Breast epithelium (tissue), 4 donors: ENCODE measurements at places on chromosomes 6 and 20.

DNA sequence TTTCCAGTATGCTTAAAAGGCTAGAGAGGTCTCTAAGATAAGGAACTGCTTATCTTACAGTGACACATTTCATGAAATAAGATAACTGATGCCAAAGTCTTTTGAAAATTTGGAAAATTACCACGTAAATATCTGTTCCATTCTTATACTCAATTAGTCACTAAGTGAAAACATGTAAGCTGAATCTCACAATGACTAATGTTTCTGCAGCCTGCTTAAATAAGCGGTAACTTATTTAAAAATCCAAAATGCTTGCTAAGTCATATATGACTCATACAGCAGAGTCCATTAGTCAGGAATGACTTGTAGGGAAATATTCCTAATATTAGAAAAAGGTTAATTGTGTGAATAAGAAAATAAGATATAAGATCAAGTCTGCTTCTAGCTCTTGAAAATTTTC, 27.8 kb upstream of the LGSN start:
- no peak for DNase-seq

DNA sequence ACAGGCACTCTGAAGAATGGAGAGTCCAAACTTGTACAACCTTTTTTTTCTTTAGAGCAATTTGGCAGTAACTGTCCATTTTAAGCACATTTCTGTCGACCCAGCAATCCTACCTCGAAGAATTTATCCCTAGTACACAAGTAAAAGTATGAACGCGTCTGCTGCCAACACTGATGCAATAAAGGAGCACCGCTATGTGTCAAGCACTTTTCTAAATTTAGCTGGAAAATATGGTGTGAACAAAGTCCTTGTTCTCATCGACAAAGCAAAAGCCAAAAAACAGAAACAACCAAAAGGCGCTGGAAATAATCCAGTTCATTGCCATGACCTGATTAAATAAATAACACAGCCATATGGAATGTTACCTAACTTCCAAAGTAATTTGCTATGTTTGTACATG, 1.1 kb downstream of the DPM1 start:
- no peak for DNase-seq

DNA sequence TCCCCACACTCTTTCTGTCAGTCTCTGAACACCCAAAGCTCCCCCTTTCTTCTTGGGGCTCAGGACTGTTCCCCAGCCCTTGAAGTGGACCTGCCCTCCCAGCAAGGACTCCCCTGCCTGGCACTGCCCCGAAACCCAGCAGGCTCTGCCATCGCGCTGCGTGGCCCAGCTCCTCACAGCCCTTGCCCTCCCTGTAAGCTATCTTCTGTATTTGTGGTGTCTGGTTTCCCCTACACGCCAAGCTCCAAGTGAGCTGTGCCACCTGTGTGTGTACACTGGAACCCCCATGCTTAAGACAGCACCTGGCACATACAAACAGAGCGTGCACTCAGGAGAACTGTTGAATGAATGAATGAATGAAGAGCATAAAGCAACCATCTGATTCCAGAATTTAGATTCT, 57.7 kb downstream of the TMEM242 start:
- no peak for DNase-seq

DNA sequence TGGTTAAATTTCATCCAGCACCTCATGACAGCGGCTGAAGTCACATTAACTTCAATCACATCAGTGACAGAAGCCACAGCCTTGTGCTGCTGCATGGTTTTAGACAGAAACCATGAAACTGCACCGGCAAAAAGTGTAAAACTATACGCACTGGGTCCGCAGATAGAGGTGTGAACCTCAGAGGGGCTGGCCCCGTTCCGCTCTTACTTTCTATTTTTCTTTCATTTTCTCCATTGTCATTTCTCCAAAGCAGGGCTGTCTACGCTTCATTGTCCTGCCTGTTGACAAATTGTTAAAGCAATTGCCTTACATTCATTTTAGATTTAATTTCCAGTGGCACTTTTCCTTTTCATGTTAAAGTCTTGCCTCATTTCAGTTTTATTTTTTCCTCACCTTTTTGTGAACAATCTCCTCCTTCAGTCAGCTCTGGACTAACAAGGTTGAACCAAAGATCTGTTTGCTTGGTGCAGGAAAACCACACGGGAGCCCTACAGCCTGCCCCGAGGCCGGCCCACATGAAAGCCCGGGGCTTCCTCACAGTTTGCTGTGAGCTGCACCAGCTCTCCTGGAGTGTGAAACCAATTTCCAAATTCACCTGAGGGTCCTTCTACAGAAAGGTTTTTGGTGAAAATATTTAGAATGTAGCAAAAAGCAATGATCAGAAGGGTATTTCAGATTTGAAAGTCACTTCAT, 63.7 kb downstream of the PRR18 start:
- no peak for DNase-seq

- DNase-seq, result no peak
These were observed 749.7 kb upstream of the ADGRB3 start for GRCh38 chr6:67885081-67886033.

DNA sequence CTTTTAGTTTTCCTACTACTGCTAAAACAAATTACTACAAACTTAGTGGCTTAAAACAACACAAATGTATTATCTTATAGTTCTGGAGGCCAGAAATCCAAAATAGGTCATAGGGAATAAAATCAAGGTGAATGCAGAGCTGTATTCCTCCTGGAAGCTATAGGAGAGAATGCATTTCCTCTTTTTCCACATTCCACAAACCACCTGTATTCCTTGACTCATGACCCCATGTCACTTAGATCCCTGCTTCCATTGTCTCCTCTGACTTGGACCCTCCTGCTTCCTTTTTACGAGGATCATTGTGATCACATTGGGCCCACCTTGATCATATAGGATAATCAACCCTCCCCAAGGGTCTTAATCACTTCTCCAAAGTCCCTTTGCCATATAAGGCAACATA, 200.8 kb downstream of the KCNQ5 start:
- DNase-seq, result no peak

DNA sequence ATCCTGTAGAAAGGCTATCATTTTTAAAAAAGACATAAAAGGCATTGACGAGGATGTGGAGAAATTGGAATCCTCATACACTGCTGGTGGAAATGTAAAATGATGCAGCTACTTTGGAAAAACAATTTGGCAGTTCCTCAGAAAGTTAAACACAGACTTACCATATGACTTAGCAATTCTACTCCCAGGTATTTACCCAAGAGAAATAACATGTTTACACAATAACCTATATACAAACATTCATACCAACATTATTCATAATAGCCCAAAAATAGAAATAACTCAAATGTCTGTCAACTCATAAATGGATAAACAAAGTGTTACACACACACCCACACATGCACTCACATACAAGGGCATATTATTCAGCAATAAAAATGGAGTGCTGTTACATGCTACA, 23.4 kb upstream of the CEP85L start:
- DNase-seq, result no peak

DNA sequence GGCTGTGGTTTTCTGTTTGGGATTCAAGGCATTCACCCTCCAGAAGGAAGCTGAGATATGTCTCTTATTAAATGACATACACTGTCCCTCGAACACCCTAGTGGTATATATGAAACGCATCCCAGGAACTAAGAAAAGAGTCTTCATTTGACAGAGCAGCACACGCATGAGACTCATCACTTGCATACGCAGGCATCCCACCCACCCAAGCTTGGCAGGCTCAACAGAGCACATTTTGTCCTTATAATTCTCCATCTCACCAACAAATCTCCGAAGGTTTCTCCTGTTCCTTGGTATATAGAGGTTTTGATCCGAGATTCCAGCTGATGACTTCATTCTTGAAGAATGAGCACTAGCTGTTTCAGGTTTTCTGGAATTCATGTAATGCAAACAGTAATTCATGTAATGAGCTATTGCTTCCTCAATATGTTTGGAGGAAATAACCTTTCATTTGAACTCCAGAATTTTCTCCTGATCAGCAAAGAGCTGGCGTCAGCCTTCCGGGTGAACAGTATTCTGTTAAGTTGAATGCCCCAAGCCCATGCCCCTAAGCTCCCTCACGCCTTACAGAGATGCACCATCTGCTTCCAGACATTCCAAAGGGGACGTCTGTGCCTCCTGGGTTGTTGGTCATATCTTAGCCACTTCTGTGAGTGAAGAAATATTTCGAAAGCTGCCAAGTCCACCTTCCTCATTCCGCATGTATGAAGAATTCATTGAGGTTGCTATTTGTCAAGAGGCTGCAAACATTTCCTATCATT, 66.0 kb upstream of the CDH4 start:
- peak; percentile 34 for DNase-seq

- DNase-seq, result no peak
These were observed 3.3 kb upstream of the IL22RA2 start for GRCh38 chr6:137176729-137177128.

- DNase-seq, result no peak
These were observed 6.7 kb downstream of the MAK start for GRCh38 chr6:10831609-10832008.

GRCh38 chr6:12147557-12148316, 135.6 kb downstream of the HIVEP1 start:
- no peak for DNase-seq

GRCh38 chr6:44133003-44133931, 5.9 kb downstream of the TMEM63B start:
- peak; percentile 42 for DNase-seq

DNA sequence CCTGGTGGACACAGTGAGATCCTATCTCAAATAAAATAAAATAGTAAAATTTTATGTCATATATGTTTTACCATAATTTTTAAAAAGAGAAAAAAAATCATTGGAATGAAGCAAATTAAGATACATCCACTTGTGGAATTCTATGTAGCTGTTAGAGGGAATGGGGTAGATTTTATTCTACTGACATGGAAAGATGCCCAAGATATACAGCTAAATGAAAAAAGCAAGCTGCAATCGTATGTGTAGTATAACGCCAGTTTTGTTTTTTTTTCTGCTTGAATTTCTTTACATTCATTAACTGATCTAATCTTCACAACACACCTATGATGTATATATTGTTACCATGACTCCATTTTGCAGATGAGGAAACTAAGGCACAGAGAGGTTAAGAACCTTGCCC, 23.4 kb upstream of the RANBP9 start:
- DNase-seq, result no peak

DNA sequence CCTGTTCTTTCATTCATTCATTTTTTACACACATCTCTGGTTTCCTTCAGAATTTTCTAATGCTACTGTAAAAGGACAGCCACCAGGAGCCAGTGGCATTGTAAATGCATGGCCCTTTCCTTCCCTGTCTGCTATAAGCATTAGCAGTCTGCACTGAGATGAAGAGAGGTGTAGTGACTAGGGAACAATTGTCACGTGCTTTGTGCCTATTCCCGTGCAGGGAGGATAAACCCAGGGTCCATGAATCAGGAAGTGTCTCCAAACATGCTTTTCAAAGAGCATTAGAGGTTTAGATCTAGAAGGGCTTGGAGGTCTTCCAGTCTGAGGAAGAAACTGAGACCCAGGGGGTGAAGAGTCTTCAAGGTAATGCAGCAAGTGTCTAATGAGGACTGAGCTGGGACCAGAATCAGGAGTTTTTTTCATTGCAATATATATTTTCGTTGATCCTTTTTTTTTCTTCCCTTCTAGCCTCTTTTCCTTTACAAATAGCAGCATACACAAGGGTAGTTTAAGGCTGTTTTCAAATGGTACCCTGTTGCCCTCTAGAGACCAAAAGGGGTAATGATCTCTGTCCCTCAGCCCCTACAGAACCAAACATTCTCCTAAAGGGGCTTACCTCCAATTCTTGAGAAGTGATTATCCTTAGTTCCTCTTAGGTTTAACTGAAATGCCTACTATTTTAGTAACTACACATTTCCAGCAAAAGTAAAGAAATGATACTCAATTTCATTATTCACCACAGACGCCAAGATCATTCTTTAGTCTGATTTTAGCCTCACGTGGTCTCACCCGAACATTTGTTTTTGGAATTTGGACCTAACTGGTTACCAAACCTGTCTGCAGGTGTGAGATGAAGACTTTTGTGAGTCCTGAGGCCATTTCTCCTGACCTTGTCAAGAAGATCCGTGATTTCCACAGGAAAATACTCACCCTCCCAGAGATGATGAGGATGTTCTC, 6.6 kb downstream of the TRIM15 start:
- no peak for DNase-seq

GRCh38 chr6:70706491-70707123, 38.9 kb downstream of the SMAP1 start:
- DNase-seq, result no peak

GRCh38 chr6:167689751-167690150, 137.0 kb upstream of the AFDN start:
- no peak for DNase-seq

- DNase-seq, result no peak
These were observed 382.4 kb upstream of the CDH4 start for GRCh38 chr20:60869625-60870024.

GRCh38 chr20:17688965-17689364, 6.9 kb upstream of the RRBP1 start:
- DNase-seq, result no peak

DNA sequence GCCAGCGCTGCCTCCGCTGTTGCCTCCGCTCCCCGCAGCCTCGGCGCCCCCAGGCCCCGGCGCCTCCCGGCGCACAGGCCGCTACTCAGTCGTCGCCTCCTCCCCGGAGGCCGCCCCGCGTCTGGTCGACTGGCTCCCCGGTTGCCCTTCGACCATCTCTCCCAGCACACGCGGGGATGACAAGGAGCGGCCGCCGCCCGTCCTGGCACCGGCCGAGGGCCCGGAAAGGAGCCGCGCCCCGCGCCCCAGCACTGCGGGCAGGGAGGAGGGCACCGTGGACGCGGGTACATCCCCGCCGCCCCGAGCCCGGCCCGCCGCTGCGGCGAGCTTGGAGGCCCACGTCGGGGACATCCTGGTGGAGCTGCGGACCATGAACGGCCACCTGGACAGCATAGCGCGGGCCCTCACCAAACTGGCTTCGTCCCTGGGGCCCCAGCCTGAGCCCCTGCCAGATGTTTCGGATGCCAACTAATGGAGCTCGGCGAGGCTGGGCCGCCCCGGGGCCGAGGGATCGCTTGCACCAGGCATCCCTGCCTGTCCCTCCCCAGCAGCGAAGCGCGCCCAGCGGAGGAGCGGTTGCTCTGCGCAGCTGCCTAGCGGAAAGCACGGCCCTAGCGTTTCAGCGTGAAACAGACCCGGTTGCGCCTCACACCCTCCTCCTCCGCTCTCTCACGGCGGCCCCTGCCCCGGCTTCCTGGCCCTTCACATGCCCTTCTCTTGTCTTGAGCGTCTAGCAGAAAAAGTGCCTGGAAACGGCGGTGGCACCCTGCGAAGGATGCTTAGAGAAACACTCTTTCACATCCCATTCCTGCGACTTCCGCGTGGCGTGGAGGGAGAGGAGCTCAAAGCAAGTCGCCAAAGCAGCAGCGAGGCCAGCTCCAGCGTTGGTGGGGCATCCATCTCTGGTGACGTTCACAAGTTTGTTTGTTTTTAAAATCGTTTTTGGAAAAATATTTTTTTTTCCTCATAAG, 285.8 kb upstream of the SUPT3H start:
- DNase-seq, result no peak

GRCh38 chr20:8774412-8774811, 294.5 kb upstream of the PLCB4 start:
- DNase-seq, result no peak
